ENCODE measurements at places on chromosomes 2 and 18.

GRCh38 chr18:79421275-79421857 is 25.6 kb downstream of the NFATC1 start:
- DNase-seq: no peak

DNA sequence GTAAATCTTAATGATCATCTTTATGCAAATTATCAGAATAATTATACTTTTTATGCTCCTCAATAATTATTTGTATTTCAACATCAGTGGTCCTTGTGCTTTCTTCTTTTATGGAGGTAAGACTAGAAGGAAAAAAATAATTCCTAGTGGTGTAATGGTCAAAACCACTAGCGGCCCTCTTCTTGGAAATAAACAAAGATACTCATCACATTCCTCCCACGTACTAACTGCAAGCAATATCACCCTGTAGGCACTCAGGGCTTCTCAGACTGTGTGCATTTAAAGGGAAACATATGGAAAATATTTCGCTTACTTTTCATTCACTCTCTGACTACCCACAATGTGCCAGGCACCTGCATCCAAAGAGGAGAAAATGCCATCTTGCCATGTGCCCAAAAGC is 263.7 kb downstream of the DOK6 start:
- DNase-seq: no peak

GRCh38 chr2:64610316-64610855 is 43.3 kb downstream of the SERTAD2 start:
- DNase-seq: no peak

DNA sequence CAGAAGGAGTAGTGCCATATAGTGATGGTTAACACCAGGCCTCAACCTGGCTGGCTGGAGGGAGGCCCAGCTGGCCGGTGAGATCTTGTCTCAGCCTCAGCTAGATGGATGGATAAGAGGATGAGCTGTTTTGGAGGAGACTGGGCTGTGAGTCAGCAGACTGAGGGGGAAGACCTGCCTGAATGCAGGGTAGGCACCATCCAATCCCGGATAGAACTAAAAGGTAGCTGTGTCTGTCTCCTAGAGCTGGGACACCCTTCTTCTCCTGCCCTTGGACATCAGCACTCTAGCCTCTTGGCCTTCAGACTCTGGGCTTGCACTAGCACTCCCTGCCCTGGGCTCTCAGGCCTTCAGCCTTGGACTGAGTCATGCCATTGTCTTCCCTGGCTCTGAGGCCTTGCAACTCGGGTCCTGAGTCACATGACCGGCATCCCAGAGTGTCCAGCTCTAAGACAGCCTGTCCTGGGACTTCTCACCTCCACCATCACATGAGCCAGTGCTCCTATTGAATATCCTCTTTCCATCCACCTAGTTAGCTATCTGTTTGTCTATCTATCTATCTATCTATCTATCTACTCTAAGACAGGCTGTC is 131.3 kb downstream of the TPO start:
- no peak for DNase-seq

DNA sequence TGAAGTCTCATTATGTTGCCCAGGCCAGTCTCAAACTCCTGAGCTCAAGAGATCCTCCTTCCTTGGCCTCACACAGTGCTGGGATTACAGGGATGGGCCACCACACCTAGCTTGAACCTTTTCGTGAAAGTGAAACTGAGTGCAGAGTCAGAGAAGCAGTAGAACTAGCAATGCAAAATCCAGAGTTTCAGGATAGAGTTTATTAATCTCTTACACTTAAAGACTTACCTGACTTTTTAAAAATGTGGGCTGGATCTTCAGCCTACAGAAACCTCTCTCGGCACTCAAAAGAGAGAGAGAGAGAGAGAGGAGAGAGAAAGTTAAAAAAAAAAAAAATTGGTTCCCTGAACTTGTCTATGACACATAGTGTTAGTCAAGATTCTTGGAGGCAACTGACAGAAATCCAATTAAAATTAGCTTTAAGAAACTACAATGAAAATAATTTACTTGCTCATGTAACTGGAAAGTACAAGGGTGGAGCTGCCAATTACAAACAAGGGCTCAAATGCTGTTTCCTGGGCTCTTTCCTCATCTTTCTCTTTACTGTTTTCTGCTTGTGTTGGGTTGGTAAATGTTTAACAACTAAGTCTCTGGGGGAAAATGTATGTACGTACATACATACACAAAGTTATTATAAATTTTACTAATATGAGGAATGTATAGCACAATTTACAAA is 98.1 kb upstream of the CERS6 start:
- DNase-seq: no peak

DNA sequence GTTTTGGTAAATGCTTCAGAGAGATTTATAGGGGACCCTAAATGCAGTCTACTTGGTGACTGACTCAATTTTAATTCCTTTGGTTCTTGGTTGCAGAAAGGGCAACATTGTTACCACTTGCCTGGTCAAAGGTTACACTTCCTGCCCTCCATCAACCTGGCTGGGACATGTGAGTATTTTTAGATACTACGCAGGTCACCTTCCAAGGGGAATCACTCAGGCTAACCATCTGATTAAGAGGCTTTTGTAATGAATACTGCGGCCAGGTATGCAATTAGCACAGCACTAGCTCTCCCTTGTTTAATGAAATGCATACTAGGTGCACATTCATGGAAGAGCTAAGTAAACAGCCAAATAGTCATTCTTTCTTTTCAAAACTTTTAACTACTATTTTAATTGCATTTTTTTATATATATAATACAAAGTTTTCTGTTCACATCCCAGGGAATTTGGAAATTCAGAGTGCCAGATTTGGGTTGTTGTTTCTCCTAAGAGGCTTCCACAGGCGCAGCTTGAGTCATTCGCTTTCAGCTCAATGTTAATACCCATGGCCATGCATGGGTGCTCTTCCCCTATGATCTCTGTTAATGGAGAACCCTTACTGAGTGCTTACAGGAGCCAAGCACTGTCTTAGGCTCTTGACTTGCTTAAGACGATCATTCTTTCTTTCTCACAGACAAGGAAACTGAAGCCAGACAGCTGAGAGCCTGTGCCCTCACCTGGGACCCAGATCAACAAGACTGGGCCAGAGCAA is 152.2 kb downstream of the MTX2 start:
- no peak for DNase-seq

DNA sequence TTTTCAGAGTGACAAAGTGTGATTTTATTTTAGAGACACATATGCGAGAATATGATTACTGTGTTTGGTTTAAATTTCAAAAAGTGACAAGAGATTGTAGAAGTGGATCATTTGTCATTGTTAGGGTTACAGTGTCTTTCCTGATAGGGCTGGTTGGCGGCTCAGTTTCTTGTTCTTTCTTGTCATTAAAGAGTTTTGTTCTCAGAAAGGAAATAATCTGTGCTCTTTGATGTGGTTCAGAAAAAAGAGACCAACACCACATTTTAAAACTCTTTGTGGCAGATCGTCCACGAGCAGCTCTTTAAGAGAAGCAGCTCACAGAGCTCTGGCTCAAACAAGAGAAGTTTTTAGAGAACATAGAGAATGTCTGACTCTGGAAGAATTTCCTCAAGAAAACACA is 45.6 kb upstream of the ZNF532 start:
- no peak for DNase-seq

GRCh38 chr18:41731884-41732283 is 223.2 kb upstream of the PIK3C3 start:
- no peak for DNase-seq

- DNase-seq: no peak
Measured at GRCh38 chr18:63169853-63170252, 149.7 kb downstream of the BCL2 start.

- DNase-seq: no peak
Measured at GRCh38 chr18:13462686-13463085, 244.1 kb downstream of the LDLRAD4 start.

DNA sequence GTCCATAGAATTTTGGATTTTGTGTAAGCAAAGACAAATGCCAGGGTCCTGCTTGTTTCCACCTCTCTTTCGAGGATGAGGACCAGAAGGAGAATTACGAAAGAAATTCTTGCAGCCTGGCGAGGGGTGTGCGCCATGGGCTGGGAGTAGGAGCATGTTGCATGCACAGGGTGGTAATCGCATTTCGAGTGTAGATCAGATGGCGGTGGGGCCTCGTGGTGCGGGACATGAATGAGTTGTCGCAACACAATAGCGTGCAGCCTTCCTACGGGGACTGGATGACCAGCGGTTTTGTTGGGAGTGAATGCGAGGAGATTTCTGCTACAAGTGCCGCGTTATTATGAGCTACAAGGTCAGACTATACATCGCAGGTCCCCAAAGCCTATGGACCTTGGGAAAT is 4.2 kb upstream of the EN1 start:
- DNase-seq: no peak

GRCh38 chr2:218744615-218745014 is 34.0 kb downstream of the TTLL4 start:
- no peak for DNase-seq

DNA sequence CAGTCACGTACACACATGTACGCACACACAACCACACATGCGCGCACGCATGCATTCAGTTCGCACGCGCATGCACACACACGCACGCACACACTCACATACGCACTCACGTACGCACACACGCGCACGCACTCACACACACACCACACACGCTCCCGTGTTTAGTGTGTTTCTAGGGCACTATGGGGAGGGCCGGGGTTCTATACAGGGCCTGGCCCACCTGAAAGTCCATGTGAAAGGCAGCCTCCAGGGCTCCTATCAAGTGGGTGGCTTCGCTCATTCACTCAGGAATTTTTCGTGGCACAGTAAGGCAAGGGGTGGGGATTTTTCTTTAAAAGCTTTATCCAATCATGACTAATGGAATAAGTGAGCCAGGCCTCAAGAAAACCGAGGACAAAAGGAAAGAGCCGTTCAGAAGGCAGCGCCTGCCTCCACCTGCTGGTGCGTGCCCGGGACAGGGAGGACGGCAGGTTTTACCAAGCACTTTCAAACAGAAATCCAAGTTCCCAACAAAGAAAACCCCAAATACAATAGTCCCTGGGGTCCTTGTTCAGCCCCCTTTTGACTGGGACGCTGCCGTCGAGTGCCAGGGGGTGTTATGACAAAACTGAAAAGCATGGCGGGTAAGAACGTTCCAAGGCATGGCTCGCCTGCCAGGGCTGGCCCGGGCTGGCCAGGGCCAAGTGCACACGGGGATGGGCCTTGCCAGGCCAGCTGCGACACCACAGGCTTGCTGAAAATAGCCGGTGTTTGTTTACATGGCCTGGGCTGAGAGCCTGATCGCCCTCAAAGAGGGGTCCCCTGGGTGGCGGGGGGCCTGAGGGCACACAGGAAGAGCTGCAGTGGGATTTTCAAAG is 110.0 kb downstream of the HDAC4 start:
- no peak for DNase-seq

DNA sequence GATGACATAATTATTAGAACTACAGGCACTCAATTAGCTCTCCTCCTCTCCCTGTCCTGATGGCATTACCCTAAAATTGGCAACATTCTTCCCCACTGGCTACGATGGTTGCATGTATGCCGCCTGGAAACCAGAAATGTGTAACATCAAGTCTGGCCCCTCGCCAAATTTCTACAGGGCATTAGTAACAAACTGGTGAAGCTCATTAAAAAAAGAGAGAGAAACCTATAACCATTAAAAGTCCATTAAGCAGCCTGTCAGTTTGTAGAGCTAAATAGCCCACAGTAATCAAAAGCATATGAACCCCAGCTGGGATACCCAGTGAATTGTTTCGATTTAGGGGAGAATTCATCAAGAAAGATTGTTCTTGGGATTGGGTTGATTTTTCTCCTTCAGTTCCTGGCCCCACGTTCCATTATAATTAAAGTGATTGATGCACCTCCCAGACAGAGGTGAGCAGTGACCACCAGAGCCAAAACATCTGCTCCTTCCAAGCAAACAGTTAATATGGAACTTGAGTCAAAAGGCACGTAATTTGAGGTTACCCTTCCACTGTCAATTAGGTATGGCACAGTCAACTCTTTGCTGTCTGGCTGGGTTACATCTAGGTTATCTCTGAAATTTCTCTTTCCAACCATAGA is 208.6 kb downstream of the C1D start:
- DNase-seq: no peak

- DNase-seq: no peak
Measured at GRCh38 chr18:66867653-66868052, 263.8 kb upstream of the CDH19 start.

DNA sequence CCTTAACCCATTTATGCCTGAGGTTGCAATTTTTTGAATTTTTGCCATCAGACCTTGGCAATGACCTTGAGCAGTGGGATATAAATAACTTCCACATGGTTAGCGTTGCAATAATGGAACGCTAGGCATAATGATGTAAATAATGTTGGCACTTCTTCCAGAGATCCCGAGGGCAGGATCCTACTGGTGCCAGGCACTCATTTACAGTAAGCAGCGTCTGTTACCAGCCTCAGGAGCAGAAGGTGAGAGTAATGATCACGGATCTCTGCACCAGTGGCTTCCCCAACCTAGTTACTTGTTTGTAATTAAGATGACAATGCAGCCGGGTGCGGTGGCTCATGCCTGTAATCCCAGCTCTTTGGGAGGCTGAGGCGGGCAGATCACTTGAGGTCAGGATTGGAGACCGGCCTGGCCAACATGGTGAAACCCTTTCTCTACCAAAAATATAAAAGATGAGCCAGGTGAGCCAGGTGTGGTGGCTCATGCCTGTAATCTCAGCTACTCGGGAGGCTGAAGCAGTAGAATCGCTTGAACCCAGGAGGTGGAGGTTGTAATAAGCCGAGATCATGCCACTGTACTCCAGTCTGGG is 41.9 kb downstream of the CPO start:
- no peak for DNase-seq

- DNase-seq: no peak
Measured at GRCh38 chr2:131493199-131493968, 1.2 kb upstream of the MZT2A start.
